CD4-positive, alpha-beta T cell treated with Interleukin-1 beta for 1 hour (primary cell): ENCODE measurements at places on chromosomes 2 and 18.

DNA sequence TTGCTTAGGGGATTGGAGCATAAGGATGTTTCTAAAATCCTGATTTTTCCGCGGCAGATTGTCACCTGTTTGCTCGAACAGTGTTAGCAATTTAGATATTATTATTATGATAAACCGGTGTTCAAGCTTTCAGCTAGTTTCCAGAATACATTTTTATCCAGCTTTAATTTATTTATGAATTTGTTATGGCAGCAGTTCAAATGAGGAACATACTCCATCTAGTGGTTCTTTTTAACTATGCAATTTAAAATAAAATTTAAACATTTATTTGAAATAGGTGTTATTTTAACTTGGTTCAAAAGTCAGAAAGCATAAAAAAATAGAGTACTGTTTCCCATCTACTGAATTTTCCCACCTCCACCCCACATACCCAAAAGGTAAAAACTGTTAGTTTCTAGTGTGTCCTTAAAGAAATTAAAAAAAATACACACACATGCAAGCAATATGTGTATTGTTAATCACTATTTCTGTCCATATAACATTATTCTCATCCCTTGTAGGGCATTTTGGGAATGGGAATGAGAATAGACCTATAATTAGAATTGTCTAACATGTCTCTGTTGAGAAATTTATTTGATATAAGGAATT, 23.2 kb downstream of the ACOXL start:
- no peak for DNase-seq

- DNase-seq = no peak
Observed at GRCh38 chr2:64327129-64327509, 126.8 kb upstream of the LGALSL start.

GRCh38 chr2:8049851-8050571, 631.8 kb upstream of the ID2 start:
- no peak for DNase-seq

DNA sequence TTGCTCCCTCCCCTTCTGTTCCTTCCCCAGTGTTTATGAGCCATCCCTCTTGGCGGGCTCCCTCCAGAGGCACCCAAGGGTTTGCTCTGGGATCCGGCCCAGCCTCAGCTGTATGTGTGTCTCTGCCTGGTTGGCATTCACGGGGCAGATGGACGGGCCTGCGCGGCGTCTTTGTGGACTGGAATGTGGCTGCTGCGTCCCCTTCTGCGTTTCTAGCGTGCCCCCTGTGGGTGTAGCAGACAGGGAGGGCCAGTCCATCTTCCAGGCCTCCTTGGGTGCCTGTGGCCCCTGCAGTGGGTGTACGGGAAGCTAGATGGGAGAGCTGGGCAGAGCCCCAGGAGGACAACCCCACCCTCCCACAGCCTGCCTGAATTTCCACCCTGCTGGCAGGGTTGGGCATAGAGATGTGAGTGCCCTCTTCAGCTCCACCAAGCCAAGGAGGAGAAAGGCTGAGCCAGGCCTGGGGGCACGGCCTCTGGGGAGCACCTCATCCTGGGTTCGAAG, 15.7 kb downstream of the GPC1 start:
- no peak for DNase-seq
